ENCODE measurements at places on chromosomes 4 and X.

DNA sequence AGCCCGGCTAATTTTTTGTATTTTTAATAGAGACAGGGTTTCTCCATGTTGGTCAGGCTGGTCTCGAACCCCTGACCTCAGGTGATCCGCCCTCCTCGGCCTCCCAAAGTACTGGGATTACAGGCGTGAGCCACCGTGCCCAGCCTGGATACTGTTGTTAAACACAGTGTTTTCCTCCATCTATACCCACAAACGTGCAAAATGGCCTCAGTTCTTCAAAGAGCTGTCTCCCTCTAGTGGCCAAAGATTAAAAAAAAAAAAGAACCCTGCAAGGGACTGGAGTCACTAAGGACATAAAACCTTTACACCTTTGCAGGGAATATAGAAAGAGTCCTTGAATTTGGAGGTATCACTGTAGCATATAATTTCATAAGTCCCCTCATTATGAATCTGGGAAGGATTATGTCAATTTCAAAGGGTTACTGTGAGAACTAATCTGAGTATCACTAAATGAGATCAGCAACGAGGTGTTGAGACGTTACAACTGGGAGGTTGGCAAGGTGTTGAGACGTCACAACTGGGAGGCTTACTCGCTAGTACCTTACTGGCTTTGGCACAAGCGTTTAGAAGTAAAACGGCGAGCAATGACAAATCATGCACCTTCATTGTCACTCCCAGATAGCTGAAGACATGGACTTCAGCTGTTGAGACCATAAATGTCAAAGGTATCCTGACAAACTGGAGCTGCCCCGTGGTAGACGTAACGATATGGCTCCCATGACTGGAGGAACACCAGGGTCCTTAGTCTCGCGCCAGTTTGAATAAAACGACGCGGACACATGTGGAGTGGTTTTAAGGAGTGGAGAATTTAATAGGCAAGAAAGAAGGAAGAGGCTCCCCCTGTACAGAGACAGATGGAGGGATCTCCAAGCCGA, 33.4 kb upstream of the ENPP6 start:
- peak; percentile 55 for DNase-seq

GRCh38 chr4:19010761-19011160, 989.2 kb upstream of the LCORL start:
- DNase-seq, result no peak

GRCh38 chrX:66632473-66632872, 6.4 kb downstream of the EDA2R start:
- no peak for DNase-seq

- DNase-seq, result no peak
Observed at GRCh38 chr4:55437356-55437796, 41.6 kb downstream of the TMEM165 start.

GRCh38 chr4:5916229-5916628, 23.3 kb upstream of the CRMP1 start:
- no peak for DNase-seq

DNA sequence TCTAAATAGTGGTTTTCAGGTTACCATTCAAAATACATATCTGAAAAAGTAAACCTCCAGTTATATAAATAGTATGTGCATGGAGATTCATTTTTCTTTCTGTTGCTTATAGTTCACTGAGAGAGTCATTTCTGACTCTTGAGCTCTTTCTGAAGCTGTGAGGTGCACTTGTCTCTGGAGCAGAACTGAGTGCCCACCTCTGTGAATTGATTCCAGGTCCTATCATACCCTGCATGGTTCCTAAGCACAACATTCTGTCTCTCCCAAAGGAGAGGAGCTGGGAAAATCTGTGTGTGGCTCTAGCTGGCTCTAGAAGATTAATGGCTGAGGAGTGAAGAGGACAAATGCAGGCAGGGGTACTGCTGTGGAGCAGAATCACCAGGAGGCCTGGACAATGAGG, 161.6 kb upstream of the HCCS start:
- DNase-seq, result no peak

- DNase-seq, result no peak
Observed at GRCh38 chrX:43707812-43708548, 51.9 kb downstream of the MAOA start.

DNA sequence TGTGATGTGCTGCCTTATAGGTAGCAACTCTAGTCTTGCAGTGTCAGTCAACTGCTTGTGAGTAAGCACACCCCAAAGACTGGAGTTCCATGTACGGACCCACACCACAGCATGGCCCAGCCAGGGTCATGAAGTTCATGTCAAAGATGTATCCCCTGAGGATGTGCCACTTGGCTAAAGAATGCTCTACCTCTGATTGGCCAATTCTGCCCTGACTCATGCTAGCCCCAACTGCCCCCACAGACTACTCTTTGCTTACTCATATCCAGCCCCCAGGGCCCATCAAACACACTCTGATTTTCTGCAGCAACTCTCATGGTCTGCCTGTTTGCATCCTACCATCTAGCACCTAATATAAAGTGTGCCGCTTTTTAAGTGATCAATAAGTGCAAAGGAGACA, 62.5 kb downstream of the CHRDL1 start:
- DNase-seq, result no peak

DNA sequence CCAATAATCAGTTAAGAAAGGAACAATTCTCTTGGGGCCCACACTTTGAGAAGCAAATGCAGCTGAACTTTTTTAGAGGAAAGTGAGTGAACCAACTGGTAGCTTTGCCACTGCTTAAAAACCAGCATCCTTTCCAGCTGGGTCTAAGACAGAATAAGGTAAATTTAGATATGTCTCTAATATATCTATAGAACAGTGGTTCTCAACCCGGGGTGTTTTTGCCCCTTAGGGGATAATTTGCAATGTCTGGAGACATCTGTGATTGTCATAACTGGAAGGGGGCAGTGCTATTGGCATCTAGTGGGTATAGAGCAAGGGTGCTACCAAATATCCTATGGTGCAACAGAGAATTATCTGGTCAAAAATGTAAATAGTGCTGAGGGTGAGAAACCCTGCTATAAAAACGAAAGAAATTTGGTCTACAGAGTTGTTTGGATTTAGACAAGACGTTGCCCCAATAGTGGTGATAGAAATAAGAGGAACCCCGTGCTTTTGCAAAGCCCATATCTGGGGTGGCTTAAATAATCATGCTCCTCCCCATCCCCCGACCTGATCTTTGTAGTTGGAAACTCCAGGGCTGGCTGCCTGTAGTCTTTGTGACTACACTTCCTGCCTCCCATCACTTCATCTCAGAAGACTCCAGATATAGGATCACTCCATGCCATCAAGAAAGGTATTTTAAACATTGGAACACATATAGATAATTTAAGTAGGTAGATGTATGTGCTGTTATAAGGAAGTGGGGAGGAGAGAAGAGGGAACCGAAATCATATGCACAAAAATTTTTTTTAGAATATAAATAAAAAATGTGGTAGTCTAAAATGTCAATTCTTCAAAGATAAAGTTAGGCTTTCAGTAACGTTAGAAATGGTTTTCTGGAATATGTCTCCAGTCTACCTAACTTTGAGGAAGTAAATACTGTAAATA, at the start of gene TLR7:
Gene TLR7 (plus strand): TSS at position 622 of the 927 bp plus-strand sequence. CDS start 507 bp downstream, outside the sequence.
- no peak for DNase-seq

GRCh38 chr4:6942238-6942800, 32.7 kb downstream of the TBC1D14 start:
- DNase-seq, result peak; percentile 60

- no peak for DNase-seq
Observed at GRCh38 chr4:139890816-139891215, 225.2 kb downstream of the MGST2 start.
